Renal cortical epithelial cell (primary cell): ENCODE measurements at places on chromosomes 2 and 18.

DNA sequence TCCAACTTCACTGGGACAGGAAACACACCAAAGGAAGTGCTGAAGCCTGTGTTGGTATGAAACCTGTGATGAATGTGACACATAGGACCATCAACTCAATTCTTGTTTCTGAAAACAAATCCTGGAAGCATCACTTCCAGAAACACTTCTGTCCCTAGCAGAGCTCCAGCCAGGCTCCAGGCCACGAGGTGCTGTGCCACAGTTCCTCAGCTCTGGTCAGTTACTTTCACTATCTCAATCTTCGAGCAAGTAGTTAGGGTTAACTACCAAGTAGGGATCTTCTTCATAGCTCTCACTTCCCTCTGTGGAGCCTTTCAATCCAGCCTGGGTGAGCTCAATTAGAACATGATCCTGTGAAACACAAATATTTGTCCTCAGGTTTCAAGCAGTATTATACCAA lies 3.6 kb upstream of the LCT start:
- no peak for DNase-seq

GRCh38 chr2:238380336-238380735 lies 46.4 kb upstream of the ASB1 start:
- no peak for DNase-seq

- DNase-seq, result no peak
Measured at GRCh38 chr2:229996320-229996719, 72.4 kb downstream of the SLC16A14 start.

DNA sequence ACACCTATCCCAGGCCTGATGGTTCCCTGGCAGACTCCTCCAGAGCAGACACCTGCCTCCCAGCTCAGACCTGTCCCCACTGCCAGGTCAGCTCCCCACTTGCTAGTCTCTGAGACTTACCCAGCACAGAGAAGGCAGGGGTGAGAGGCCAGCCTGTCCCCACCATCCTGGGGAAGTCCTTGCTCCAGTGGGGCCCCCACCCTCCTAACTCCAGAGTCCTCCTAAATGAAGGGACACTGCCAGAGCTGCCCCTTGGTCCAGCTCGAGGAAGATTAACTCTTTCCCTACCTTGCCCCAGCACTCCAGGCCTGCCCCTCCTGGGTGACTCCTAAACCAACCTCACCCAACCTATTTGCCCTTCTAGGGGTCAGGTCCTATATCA lies 30.4 kb upstream of the TNS1 start:
- no peak for DNase-seq

- peak; percentile 29 for DNase-seq
Measured at GRCh38 chr18:10086458-10087210, 172.8 kb downstream of the VAPA start.

GRCh38 chr2:219457784-219458369 lies 23.2 kb downstream of the SPEG start:
- peak; percentile 9 for DNase-seq

GRCh38 chr18:40367576-40367975 lies 1587.5 kb upstream of the PIK3C3 start:
- no peak for DNase-seq

GRCh38 chr2:38590053-38590452 lies 12.7 kb downstream of the HNRNPLL start:
- DNase-seq, result no peak

DNA sequence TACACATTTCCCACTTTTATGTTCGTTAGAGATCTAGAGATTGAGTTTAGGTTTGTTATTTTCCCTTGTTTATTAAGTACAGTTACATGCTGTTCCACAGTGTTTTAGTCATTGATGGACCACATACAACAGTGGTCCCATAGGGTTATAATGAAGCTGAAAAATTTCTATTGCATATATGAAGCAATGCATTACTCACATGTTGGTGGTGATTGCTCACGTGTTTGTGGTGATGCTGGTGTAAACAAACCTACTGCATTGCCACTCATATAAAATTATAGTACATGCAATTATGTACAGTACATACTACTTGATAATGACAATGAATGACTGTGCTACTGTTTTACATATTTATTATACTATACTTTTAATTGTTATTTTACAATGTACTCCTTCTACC lies 51.0 kb upstream of the NXPH2 start:
- DNase-seq, result no peak

DNA sequence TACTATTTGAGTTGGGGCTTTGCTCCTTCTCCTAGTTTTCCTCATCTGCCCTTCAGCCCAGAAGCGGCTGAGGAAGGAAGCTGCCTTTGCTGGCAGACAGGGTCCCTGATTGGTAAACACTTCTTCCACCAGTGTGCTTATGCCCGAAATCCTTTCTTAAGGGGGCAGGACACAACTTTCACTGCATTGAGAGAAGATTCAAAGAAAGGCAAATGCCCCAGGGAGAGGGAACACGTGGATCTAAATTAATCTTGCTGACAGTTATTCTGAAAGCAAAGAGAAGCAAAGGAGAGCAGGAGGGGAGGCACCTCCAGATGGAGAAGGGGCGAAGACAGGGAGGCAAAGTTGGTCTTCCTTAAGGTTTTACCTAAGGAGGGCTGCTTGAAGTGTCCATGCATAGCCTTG lies 92.1 kb upstream of the EFEMP1 start:
- DNase-seq, result no peak

GRCh38 chr2:12688091-12688490 lies 28.6 kb upstream of the TRIB2 start:
- no peak for DNase-seq

DNA sequence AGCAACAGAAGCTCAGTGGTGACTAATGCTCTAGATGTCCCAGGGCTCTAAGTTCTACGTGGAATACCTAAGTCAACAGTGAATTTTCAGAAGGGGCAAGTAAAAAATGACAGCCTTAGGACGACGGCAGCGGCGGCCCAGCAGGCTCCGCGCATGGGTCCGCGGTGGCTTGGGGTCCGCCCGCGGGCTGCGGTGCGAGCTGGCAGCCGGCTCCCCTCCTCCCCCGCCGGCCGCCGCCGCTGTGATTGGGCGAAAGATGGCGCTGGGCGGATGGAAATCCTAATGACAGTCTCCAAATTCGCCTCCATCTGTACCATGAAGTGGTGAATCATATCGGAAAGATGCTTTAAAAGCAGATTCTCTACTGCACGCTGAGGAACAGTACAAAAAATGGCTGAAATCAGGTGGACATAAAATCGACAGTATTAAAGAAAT lies 74.7 kb downstream of the HNRNPLL start:
- DNase-seq, result peak; percentile 53

- no peak for DNase-seq
Measured at GRCh38 chr18:47317824-47318508, 66.5 kb upstream of the SKOR2 start.

- no peak for DNase-seq
Measured at GRCh38 chr2:42572297-42573081, 4.1 kb downstream of the MTA3 start.

DNA sequence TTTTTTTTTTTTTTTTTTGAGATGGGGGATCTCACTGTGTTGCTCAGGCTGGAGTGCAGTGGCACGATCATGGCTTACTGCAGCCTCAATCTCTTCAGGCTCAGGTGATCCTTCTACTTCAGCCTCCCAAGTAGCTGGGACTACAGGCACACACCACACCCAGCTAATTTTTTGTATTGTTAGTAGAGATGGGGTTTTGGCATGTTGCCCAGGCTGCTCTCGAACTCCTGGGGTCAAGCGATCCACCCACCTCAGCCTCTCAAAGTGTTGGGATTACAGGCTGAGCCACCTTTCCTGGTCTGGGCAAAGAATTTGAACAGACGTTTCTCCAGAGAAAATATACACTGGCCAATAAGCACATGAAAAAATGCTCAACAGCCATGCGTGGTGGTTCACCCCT lies 2.9 kb upstream of the SNRNP200 start:
- DNase-seq, result no peak

- DNase-seq, result no peak
Measured at GRCh38 chr18:67650686-67651385, 134.3 kb upstream of the DSEL start.

GRCh38 chr2:84546551-84546950 lies 30.3 kb downstream of the DNAH6 start:
- no peak for DNase-seq

- no peak for DNase-seq
Measured at GRCh38 chr2:98875081-98875728, 60.8 kb downstream of the CRACDL start.

- DNase-seq, result peak; percentile 16
Measured at GRCh38 chr18:39796393-39796792, 2158.6 kb upstream of the PIK3C3 start.

DNA sequence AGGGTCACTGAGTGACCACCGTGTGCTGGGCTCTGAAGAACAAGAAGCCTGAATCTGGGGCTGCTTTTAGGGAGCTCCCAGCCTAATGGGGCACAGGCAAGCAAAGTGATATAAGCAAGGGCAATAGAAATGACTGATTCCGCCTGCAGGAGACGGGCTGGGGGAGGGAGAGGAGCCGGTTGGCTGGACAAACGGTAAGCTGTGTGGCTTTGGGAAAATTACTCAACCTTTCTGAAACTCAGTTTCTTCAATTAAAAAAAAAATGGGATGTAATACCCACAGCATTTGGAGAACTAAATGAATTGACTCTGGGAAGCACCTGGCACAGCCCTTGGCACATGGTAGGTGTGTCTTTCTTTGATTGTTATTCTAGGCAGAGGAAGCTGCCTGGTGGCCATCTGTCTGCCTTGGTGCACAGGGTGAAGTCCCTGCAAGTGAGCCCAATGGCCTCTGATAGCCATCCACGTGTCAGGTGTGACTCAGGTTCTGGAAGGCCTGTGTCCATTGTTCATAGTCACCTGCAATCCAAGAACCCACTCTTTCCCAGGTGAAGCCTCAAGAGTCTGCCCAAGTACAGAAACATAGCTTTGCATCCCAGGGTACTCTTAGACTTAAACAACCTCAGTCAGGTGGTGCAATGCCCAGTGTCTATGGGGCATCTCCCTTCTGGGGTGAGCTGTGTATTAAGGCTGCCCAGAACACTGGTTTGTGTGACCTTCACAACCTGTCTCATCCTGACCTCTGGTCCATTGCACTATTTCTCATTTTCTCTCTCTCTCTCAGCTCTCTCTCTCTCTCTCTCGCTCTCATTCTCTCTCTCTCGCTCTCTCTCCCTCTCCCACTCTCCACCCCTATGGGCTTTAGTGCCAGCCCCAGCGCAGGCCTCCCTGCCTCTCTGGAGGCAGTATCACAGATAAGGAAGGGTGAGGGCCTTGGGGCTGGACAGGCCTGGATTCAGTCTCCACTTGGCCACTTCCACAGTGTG lies 30.0 kb upstream of the NTSR2 start:
- no peak for DNase-seq

DNA sequence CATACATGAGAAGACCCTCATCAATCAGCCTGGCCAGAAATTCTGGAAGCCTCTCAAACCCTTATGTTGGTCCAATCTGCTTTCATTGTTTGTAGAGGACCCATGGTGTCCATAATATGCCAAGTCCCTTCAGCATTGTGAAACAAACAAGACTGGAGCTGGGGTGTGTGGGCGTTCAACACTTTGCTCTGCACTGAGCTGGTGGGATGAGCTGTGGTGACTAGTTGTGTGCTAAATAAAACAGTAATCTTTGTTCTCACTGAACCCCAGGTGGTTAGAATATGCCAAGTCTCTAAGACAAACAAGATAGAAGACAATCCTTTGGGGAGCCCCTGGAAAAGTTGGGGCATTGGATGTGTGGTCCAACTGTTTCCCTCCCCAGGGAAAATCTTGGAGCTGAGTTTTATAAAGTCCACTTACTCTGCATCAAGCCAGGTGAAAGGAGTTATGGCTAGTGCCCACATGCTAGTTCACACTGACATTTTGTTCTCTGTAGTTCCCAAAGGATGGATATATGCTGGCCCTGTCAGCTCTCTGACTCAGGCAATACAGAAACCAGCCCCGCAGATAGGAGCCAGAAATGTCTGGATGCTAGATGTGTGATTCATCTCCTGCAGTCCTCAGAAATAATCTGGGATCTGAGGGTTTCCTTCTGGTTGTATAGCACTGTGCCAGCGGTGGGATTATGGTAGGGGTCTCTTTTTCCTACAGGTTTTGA lies 260.2 kb downstream of the TMX3 start:
- DNase-seq, result no peak

DNA sequence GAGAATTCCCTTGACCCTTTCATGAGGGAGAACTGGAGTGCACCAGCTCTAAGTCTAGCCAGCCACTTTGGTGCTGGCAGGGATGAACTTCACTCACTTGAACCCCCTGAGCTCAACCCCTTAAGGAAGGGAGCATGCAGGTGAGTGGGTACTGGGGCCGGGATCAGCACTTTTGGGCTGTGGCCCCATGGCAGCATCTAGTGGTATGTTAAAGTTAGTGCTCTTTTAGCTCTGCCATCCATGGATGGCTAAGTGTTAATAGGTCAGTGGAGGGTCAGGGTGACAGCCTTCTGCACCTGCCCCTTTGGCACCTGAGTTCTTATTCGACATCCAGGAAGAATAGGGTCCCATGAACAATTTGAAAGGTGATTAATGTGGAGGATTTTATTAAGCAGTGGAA lies 689.0 kb upstream of the FSHR start:
- DNase-seq, result no peak

GRCh38 chr18:75454022-75454795 lies 26.7 kb upstream of the SMIM21 start:
- no peak for DNase-seq

GRCh38 chr2:70903641-70904340 lies 31.9 kb upstream of the ATP6V1B1 start:
- no peak for DNase-seq

DNA sequence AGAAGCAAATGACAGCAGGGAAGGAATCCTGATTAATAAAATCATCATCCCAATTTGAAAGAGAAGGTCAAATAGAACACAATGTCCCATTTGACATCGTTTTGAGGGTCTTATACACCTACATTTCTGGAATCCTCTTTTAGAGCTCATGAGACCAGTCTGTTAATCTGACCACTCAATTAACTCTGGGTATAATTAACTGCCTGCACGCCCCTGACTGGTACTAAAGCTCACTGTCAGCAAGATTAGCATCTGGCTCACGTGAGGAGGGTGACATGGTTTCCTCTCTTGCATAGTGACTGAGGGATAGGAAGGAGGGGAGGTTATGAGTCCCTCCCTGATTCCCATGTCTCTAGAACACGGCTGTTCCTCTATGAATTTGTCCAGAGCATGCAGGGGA lies 124.3 kb downstream of the ICOS start:
- no peak for DNase-seq

- DNase-seq, result no peak
Measured at GRCh38 chr2:138115666-138116065, 151.4 kb downstream of the HNMT start.

DNA sequence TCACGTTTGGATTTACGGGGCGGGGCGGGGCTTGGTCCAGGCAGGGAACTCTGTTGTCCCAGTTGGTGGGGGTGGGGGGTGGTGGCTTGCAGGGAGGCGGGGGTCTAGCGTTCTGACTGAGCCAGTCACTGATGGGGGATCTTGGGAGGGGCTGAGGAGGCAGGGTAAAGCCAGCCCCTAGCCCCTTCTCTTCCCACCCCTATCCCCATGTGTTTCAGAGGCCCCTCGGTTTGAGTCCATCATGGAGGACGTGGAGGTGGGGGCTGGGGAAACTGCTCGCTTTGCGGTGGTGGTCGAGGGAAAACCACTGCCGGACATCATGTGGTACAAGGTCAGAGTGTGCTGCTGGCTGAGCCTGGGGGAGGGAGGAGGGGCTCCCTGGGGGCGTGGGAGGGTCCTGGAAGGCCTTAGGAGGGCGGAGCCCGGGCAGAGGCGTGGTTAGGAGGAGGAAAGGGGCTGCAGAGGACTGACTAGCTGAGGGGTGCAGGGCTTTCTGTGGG lies 22.0 kb upstream of the GMPPA start:
- DNase-seq, result no peak

- no peak for DNase-seq
Measured at GRCh38 chr2:27909901-27910300, 19.4 kb downstream of the BABAM2 start.
